Effector memory CD8-positive, alpha-beta T cell (primary cell): ENCODE measurements at places on chromosomes 6 and 20.

- H3K27me3 ChIP-seq, result no peaks in the 10 kb centered on the region
- H3K36me3 ChIP-seq, result no peaks in the 10 kb centered on the region
- no peak overlapping the region for H3K4me3 ChIP-seq
These were observed 33.4 kb downstream of the CITED2 start for GRCh38 chr6:139341060-139341459.

DNA sequence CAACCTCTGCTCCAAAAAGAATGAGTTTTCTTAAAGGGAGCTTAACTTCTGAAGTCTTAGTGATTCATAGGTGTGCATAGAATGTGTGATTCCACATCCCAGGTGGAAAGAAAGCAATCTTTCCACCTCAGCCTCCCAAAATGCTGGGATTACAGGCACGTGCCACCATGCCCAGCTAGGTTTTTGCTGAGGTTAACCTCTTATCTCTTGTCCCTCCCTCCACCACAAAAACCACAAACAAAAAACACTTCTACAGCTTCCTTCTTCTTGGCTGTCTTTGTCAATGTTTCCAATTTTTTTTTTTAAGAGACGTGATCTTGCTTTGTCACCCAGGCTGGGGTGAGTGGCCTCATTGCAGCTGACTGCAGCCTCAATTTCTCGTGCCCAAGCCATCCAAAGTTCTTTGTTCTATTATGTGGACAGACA lies 8.1 kb upstream of the CSE1L start:
- H3K36me3 ChIP-seq, result peaks cover 14% of the 10 kb centered on the region
- DNase-seq, result peak; percentile 3
- H3K27me3 ChIP-seq, result no peaks in the 10 kb centered on the region
- no peak overlapping the region for H3K4me3 ChIP-seq
- H3K4me1 ChIP-seq, result peaks cover 12% of the 10 kb centered on the region

- no peaks in the 10 kb centered on the region for H3K4me1 ChIP-seq
- peaks cover 21% of the 10 kb centered on the region for H3K27me3 ChIP-seq
- no peaks in the 10 kb centered on the region for H3K36me3 ChIP-seq
- H3K4me3 ChIP-seq, result no peak overlapping the region
- H3K27ac ChIP-seq, result no peak overlapping the region
- peak; percentile 49 for DNase-seq
These were observed 48.6 kb downstream of the SLC2A10 start for GRCh38 chr20:46757754-46758678.

DNA sequence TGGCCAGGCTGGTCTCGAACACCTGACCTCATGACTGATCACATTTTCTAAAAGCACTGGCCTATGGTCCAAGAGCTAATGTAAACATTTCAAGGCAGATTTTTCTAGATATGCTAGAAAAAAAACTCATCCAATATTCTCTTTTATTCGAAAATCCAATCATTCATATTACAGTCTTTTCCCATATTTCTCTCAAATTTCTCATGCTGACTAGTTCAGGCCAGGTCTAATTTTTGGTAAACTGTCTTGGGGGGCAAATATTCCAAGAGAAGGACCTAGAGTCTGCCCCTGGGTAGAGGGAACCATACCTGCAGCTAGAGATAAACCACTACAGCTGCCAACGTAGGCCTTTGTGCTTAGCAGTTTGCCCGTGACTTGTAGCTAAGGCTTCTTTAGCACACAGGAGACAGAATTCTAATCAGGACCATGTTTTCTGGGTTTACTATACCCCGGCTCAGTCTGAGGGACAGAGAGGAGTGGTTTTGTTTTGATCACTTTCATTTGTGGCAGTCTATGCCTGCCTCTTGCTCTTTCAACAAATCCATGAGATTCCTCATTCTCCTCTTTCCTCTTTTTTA lies 71.8 kb upstream of the CITED2 start:
- H3K27me3 ChIP-seq, result peaks cover 8% of the 10 kb centered on the region
- H3K4me3 ChIP-seq, result no peak overlapping the region
- no peak for DNase-seq
- peaks cover 5% of the 10 kb centered on the region for H3K4me1 ChIP-seq
- H3K27ac ChIP-seq, result no peak overlapping the region
- H3K36me3 ChIP-seq, result no peaks in the 10 kb centered on the region

DNA sequence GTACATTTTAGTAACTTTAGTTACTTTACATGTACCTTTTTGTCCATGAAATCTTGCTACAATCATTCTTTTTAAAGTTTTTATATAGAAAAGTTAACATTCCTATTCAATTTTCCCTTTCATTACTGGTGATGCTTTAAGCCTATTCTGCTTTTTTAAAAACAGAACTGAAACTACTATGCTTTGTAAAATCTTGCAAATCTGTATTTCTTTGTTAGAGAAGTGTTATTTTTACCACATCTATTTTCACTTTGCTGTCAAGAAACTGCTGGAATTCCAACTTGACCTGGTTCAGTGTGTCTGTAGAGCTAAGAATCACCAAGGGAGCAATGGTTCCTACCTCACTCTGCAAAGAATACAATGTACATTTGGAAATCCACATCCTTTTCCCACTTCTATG lies 21.8 kb upstream of the SAMD5 start:
- no peaks in the 10 kb centered on the region for H3K4me1 ChIP-seq
- no peak overlapping the region for H3K4me3 ChIP-seq
- peaks cover 15% of the 10 kb centered on the region for H3K27me3 ChIP-seq
- H3K27ac ChIP-seq, result no peak overlapping the region
- peaks cover 3% of the 10 kb centered on the region for H3K36me3 ChIP-seq
- DNase-seq, result no peak

GRCh38 chr6:16974387-16974673 lies 127.5 kb upstream of the STMND1 start:
- no peak overlapping the region for H3K4me3 ChIP-seq
- H3K36me3 ChIP-seq, result no peaks in the 10 kb centered on the region
- no peaks in the 10 kb centered on the region for H3K4me1 ChIP-seq

DNA sequence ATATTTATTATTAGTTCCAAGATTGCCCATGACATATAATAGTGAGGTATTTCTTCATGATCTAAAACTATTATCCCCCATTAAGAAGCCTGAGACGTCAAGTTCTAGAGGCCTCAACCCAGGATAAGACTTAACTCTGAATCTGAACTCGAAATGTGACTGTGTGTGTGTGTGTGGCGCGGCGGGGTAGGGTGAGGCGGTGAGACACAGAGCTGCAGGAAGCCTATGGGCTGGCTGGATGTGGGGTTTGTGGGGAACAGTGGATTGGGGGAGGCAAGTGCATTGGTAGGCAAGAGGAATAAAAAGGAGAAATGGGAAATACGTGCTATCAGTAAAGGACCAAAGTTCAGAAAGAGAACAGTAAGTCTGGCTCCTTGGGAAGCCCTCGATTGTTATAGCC lies 66.5 kb upstream of the RNF146 start:
- no peak overlapping the region for H3K4me3 ChIP-seq
- peaks cover 15% of the 10 kb centered on the region for H3K27me3 ChIP-seq
- no peak overlapping the region for H3K27ac ChIP-seq
- no peaks in the 10 kb centered on the region for H3K4me1 ChIP-seq
- no peak for DNase-seq
- H3K36me3 ChIP-seq, result no peaks in the 10 kb centered on the region

DNA sequence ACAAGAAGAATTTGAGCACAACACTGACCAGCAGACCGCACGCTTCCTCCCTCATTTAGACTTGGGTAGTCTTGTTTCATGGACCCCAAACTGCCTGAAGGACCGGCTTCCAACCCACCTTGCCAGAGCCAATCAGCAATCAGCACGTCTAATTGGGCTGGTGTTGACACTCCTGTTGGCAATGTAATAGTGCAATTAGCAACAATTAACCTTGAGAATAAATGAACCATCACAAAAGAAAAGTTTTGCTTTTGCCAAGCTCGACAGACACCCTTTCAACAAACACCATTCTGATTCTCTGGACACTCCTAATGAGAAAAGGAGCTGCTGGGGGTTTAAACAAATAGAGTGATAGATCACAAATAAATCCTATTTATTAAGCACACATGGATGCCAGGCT lies 61.0 kb downstream of the EDN3 start:
- no peaks in the 10 kb centered on the region for H3K36me3 ChIP-seq
- no peak overlapping the region for H3K27ac ChIP-seq
- no peak overlapping the region for H3K4me3 ChIP-seq
- peaks cover 21% of the 10 kb centered on the region for H3K27me3 ChIP-seq

DNA sequence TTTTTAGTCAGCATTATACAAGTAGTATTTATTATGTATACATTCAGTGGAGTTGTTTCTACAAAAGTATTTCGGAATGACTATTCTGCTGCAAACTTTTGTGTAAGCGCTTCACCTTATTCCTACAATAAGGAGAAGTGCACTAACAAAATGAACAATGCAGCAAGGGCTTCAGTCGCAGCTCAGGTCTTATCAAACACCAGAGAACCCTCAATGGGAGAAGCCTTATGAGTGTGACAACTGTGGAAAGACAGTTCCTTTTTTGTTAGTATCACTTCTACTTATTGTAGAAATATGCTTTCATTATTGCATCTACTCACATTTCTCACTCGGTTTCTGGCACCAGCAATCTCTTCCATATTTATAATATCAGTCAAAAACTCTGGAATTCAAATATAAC lies 18.8 kb downstream of the ZKSCAN3 start:
- H3K4me3 ChIP-seq, result no peak overlapping the region
- no peaks in the 10 kb centered on the region for H3K27me3 ChIP-seq
- no peak for DNase-seq
- H3K36me3 ChIP-seq, result peaks cover 12% of the 10 kb centered on the region
- no peak overlapping the region for H3K27ac ChIP-seq

- H3K4me3 ChIP-seq, result no peak overlapping the region
- no peak overlapping the region for H3K27ac ChIP-seq
- no peaks in the 10 kb centered on the region for H3K4me1 ChIP-seq
- H3K36me3 ChIP-seq, result no peaks in the 10 kb centered on the region
These were observed 161.5 kb downstream of the PRDM13 start for GRCh38 chr6:99768166-99768565.

- H3K4me3 ChIP-seq, result no peak overlapping the region
- H3K4me1 ChIP-seq, result no peaks in the 10 kb centered on the region
- no peak for DNase-seq
- H3K27me3 ChIP-seq, result peaks cover 30% of the 10 kb centered on the region
These were observed 274.0 kb downstream of the MAFB start for GRCh38 chr20:40414843-40415615.
